ENCODE measurements at places on chromosomes 6 and 20.
A peak's percentile ranks its signal among the peaks of the same experiment; 100 is the strongest.

DNA sequence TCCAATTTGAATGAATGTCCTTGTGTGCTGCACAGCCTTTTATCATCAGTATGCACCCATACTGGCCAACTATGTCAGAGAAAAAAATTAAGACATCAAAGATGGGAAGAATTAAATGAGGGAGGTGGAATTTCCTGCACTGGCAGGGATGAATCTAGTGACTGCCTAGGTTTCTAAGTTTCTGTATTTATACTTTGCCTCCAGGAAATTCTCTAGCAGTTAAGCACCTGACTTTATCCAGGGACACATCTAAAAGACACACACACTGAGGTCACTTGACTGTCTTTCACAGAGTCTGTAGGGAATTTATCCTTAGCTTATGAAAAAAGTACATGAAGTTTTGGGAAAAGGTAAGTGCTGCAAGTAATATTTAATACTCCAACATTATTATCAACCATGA lies 636.5 kb upstream of the PTCHD4 start:
- DNase-seq = no peak

GRCh38 chr6:53119772-53120409 lies 28.8 kb downstream of the GCM1 start:
- DNase-seq = peak; percentile 41

DNA sequence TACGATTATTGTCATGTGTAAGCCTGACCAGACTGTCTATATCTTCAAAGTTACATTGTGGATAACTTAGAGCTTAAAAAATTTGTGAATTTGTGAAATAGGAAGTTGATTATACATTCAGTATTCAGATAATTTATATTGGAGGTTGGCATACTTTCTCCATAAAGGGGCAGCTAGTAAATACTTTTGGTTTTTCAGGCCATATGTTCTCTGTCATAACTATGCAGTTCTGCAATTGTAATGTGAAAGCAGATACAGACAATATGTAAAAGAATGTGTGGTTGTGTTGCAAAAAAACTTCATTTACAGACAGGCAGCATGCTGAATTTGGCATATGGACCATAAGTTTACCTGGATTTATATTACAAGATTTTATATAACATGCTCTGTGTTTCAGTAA lies 29.3 kb downstream of the HSF2 start:
- no peak for DNase-seq

DNA sequence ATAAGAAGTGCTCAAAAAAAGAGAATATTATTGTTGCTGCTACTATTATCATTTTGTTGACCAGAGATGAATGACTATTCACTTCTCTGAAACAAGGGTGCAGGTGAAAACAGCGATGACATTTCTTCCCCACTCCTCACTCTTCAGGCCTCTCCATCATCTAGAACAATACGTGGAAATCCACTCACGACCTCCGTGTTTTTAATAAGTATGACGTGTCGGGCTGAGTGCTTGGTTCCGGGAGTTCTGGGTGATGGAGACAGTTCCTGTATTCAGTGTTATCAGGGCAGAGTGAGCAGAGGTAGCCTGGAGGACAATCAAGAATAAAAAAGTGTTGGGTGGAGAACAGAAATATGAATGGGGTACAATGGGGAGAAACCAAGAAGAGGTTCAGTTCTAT lies 130.0 kb upstream of the ZNF217 start:
- no peak for DNase-seq

DNA sequence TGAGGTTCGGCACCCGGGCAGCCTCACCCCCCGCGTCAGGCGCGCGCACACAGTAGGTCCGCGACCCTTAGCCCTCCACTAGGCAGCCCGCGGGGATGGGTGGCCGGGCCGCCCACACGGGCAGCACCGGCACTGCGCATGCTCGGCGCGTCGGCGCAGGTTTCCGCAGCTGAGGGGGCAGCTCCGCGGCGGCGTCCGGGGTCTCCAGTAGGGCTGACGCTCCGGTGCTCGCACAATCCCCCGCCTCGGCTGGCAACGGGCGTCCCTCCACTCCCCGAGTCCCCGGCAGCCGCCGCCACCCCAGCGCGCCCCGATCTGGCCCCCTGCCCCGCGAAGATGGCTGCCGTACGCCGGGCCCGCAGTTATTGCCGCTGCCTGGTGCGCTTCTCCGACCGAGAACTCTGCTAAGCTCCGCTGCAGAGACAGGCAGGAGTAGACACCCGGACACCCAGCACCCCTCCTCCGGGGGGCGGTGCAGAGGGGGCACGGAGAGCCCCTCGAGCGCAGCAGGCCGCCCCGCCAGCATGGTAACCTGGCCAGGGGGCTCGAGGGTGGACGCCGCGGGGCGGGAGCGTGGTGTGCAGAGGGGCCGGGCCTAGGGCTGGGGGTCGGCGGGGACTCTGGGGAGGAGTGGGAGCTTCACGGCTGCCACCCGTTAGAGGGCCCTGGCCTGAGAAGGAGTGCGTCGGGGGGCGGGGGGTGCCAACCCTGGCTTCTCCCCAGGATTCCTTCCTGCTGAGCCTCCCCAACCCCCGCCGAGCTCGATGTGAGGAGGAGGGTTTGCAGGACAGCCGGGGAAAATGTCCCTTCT lies at the start of gene FBXO9:
Gene FBXO9 (plus strand): TSS at position 139 of the 811 bp plus-strand sequence. CDS start 386 bp downstream, at position 525.
- peak; percentile 15 for DNase-seq

- no peak for DNase-seq
These were observed 12.2 kb upstream of the SHLD1 start for GRCh38 chr20:5737966-5738365.

- DNase-seq = peak; percentile 64
These were observed 13.6 kb downstream of the LRRC73 start for GRCh38 chr6:43496370-43497128.

DNA sequence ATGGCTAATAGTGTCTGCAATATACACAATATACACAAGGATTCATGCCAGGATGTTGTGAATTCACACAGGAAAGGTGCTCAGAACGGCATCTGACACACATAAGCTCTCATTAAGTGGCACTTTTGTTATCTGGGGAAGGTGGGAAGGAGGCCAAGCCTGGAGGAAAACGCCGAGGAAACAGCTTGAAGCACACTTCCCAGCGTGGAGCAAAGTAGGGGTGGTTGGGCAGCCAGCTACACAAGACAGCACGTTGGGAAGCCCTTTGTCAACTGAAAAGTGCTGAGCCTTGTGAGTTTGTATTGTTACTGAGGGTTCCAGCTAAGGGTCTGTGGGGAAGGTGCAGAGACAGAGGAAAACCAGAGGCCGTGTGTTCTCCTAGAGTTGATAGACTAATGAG lies 181.0 kb downstream of the ZMYND8 start:
- no peak for DNase-seq

GRCh38 chr6:149060985-149061760 lies 256.3 kb upstream of the TAB2 start:
- peak; percentile 47 for DNase-seq

GRCh38 chr6:131082335-131082734 lies 19.3 kb upstream of the EPB41L2 start:
- DNase-seq = no peak

- no peak for DNase-seq
These were observed 339.0 kb downstream of the TPBG start for GRCh38 chr6:82702574-82702973.

DNA sequence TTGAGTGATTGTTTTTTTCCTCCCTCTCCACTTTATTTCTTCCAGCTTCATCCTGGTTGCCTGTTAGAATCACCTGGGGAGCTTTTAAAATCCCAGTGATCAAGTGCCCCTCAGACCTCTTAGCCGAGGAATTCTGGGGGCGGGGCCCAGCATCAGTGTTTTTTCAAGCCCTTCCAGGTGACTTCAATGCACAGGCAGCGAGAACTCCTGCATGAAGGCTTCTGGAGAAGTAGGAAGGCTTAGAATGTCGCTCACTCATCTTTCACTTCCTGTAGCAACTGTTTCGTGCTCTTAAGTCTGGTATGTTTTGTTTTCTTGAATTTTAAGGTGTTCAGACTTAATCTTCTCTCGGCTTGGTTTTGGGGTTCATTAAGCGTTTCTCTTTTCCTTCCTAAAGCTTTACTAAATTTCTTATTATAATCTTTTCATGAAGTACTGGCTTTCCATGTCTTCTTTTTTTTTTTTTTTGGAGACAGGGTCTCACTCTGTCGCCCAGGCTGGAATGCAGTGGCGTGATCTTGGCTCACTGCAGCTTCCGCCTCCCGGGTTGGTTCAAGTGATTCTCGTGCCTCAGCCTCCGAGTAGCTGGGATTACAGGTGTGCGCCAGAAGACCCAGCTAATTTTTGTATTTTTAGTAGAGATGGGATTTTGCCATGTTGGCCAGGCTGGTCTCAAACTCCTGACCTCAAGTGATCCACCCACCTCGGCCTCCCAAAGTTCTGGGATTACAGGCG lies 30.9 kb upstream of the TULP1 start:
- no peak for DNase-seq

- no peak for DNase-seq
These were observed 41.0 kb downstream of the SNX14 start for GRCh38 chr6:85552652-85553051.

- DNase-seq = no peak
These were observed 60.7 kb upstream of the ADGRG6 start for GRCh38 chr6:142241061-142241460.

GRCh38 chr6:111329882-111330633 lies 153.0 kb downstream of the REV3L start:
- no peak for DNase-seq

GRCh38 chr6:106556368-106556960 lies 72.8 kb downstream of the RTN4IP1 start:
- DNase-seq = no peak

DNA sequence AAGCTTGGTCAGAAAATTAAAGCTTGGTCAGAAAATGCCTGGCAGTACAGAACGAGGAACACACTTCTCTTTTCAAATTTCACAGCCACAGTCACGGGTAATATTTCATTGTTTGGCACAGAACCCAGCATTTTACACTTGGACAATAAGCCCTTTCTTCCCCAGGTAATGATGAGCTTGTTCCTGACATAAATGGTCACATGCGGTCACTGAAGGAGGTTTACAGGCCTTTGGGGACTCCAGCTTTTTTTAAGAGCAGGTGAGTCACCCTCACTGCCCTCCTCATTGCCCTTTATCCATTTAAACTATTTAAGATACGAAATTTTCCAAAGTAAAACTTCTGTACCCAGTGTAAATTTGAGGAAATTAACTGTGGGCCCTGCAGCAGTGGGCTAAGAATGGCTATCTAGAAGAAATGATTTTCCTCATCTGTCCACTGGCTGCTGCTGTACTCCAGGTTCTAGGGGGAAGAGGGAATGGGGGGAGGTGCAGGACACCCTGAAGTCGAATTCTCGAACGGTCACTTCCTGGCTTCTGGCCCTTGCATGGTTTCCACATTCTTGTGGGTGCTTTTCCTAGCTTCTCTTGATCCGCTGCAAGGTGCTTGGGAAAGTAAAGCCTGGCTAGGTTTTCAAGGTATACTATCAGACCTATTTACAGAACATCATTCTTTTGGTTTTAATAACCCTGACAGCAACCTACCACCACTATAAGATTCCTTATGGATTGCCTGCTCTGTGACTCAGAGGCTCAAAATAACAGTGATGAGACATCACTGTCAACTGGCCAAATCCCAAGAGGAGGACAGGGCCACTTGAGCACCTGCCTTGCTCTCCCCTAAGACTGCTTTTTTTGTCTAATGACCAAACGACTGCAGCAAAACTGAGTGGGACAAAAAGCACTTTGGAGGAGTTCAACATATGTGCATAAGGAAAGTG lies 75.8 kb downstream of the PREP start:
- DNase-seq = peak; percentile 84

DNA sequence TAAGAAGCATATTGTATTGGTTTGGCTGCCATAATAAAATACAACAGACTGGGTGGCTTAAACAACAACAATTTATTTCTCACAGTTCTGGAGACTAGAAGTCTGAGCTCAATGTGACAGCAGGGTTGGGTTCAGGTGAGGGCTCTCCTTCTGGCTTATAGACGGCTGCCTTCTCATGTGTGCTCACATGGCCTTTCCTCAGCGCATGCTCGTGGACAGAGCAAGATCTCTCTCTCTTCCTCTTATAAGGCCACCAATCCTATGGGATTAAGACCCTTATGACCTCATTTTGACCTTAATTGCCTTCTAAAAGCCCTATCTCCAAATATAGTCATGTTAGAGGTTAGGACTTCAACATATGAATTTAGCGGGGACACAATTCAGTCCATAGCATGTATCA lies 32.4 kb upstream of the GFOD1 start:
- DNase-seq = no peak

DNA sequence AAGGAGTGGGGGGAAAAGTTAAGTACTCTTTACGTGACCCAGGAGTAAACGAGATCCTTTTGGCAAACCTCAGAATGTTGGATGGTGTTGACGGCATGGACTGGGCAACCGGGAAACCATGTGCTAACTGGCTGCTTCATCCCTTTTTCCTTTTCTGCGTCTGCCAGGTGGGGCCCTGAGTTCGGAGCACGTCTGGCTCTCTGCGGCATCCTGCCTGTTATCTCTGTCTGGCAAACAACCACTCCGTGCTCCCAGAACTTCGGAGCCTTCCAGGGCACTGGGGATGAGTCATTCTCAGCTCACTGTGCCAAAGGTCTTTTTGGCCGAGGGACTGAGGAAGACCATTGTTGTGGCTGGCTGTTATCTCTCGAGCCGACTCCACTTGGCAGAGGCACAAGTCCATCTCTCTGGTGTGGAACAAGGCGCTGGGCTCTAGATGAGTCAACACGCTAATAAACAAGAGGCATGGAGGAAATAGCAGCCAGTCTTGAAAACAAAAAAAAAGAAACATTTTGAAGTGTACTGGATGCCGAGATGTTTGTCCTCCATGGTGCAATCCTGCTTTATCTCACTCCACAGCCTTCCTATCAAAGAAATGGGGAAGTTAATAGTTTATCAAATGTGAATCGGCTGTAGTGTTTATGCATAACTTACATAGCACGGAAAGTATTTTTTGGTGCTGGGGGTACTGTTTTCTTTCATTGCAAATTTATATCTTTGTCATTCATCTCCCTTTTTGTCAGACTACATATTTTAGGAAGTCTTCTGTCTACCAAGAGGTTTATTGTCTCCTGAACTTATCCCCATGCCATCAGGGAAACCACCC lies 64.6 kb upstream of the TXNDC5 start:
- DNase-seq = peak; percentile 89

DNA sequence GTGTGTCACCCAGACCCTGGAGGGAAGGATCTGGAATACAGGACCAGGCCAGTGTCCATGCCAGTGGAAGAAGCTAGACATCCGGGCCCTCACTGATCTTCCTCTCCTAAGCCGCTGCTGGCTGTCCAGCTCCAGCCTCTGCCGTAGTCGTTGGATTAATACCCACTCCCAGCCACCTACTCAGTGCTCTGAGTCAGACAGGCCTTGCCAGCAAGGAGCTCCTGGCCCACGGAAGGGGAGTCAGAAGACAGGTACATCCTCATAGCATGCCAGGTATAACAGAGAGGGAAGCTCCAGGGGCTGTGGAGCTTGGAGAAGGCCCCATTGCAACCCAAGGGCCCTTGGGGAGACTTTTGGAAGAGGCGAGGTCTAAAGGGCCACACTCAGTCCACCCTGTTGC lies 49.0 kb downstream of the STK35 start:
- DNase-seq = no peak

- DNase-seq = peak; percentile 16
These were observed 59.9 kb downstream of the KAT14 start for GRCh38 chr20:18197382-18198070.

- DNase-seq = peak; percentile 9
These were observed at the start of gene HLA-DOB for GRCh38 chr6:32816746-32817204. HLA-DOB (minus strand) TSS chr6:32817002; CDS start chr6:32816951, 51 bp downstream.

- DNase-seq = peak; percentile 80
These were observed 45.9 kb upstream of the ZNFX1 start for GRCh38 chr20:49323622-49324238.

GRCh38 chr20:53959911-53960578 lies 110.3 kb downstream of the BCAS1 start:
- no peak for DNase-seq

- DNase-seq = peak; percentile 34
These were observed 803 bp upstream of the ADGRG6 start for GRCh38 chr6:142300758-142301650.

GRCh38 chr6:54916858-54917257 lies 70.3 kb downstream of the FAM83B start:
- peak; percentile 56 for DNase-seq

Measured in SW480 (cell line).